ENCODE measurements at places on chromosomes 1 and 21. TPM values are rescaled to one million over a fixed set of nuclear protein-coding genes. Genes with fewer than 3 reads are reported as not detected.

DNA sequence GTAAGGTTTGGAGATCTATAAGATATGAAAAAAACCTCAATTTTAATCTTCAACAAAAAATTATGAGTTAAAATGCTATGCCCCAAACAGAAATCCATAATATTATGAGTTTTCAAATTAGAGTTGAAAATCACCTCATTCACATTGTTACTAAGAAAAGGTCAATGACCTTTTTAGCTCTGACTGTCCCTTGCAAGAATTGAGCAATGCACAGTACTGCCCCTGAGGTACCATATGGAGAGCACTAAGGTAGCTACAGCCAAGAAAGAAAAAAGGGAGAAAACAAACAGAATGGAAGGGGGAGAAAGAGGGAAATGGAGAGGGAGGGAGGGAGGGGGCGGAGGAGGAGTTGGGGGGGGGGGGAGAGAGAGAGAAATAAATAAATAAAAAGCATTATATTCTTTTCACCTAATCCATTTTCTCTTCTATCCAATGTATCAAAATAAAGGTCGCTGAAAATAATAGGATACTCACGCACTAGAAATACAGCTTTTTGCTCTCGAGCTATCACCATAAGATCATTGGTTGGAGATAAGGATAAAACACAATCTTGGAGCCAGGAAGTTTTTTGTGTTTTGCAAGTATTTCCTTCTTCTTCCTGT is 58.8 kb downstream of the RAB3GAP2 start:
- no peak for DNase-seq

The RPF1 gene
- polyA plus RNA-seq, result 77.1 TPM

DNA sequence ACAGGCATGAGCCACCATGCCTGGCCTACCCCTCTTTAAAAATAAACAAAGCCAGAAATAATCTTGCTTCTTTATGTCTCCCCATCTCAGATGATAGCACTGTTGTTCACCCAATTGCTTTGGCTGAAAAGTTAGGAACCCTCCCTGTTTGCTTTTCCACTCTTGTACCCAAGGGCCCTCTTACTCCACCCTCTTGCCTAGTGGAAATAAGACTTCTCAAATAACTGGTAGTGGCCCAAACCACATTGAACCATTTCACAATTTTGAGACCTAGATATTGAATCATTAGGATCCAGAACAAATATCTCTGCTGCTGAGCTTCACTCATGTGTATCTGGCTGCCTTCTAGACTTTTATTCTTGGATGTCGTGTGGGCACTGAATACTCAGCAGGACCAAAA is 37.7 kb downstream of the RNF220 start:
- no peak for DNase-seq

DNA sequence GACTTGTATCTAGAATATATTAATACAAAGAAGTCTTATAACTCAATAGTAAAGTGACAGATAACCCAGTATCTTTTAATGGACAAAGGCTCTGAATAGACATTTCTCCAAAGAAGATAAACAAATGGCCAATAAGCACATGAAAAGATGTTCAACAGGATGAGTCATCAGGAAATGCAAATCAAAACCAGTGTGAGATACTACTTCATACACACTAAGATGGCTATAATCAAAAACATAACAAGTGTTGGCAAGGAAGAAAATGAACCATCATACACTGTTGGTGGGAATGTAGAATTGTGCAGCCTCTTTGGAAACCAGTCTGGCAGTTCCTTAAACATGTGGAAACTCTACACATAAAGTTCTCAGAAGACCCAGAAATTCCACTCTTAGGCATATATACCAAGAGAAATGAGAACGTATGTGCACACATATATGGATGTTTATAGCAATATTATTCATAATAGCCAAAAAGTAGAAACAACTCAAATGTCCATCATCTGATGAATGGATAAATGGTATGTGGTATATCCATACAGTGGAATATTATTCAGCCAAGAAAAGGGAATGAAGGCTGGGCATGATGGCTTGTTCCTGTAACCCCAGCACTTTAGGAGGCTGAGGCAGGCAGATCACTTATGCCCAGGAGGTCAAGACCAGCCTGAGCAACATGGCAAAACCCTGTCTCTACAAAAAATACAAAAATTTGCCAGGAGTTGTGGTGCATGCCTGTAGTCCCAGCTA is 9.9 kb upstream of the MPL start:
- DNase-seq, result no peak

- DNase-seq, result no peak
Measured at GRCh38 chr21:16773206-16773605, 739.6 kb upstream of the CXADR start.

- no peak for DNase-seq
Measured at GRCh38 chr1:53981220-53981619, 35.1 kb downstream of the LRRC42 start.

GRCh38 chr1:246437961-246438360 is 69.1 kb downstream of the SMYD3 start:
- no peak for DNase-seq

The AQP10 gene
- polyA plus RNA-seq, result not detected

GRCh38 chr1:22287946-22288520 is 145.1 kb upstream of the WNT4 start:
- no peak for DNase-seq

DNA sequence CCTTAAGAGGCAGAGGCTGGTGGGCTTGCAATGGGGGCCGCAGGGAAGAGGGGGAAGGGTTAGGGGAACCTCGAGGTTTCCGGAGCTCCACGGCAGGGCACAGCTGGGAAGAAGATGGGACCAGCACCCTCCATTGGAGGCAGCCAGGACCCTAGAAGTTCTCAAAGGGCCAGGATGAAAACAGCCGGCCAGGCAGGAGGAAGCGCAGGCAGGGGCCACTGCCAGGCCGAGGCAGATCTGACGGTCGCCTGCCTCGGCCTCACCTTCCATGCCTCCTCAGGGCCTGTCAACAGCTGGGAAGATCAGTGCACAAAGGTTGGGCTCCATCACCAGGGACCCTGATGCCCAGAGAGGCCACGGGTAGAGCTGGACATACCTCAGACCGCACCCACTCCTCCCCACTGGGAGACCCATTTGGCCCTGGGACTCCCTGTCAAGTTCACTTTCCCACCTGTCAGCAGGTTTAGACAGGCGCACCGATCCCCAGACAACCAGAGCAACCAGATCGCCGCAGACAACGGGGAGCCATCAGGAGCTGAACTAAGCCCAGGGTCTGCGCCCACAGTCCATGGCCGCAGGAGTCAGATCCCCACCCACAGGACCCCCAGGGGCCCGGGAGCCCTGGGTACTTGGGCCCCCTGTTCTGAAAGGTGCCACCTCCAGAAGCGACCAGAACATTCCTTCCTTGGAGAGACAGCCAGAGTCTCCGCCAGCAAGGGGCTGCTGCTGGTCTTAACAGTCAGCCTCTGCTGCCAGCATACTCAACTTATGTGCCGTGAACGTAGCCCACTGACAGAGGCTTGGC is 2.2 kb downstream of the SLC19A1 start:
- DNase-seq, result peak; percentile 33

DNA sequence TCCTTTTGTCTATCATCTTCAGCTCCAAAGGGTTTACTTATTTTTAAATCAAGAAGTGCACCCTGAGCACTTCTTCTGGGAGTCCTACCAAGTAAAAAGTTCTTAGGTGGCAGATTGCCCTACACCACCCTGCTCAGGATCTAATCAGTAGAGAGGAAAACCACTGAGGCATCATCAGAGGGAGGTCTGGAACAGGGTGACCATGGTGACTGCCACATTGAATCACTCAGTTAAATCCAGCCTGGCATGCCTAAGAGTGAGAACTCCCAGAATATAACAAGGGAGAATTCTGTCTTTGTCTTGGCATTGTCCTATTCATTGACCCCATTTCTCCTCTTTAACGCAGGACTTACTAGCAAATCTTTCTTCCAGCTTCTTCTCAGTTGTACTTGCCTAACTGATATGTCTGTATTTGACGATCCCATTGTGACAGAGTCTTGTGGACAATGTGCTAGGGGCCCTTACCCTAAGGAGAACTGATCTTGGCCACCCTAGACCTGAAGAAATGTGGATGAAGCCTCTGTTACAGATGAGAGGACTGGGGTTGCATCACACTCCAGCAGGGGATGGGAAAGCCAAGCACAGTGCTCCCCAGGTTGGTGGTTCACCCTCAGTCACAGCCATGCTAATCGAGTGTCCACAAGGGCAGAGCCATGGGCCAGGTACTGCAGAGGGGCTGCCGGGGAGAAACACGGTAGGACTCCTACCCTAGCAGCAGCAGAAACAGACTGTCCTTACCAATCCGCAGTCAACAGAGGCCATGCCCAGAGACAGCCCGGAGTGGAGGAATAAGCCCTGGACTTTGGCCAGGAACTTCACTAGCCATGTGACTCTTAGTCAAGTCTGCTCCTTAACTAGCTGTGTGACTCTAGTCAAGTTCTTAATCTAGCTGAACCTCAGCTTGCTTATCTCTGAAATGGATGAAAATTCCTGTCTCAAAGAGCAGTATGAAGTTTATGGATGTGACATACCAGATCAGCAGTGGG is 15.4 kb downstream of the PKP1 start:
- no peak for DNase-seq

DNA sequence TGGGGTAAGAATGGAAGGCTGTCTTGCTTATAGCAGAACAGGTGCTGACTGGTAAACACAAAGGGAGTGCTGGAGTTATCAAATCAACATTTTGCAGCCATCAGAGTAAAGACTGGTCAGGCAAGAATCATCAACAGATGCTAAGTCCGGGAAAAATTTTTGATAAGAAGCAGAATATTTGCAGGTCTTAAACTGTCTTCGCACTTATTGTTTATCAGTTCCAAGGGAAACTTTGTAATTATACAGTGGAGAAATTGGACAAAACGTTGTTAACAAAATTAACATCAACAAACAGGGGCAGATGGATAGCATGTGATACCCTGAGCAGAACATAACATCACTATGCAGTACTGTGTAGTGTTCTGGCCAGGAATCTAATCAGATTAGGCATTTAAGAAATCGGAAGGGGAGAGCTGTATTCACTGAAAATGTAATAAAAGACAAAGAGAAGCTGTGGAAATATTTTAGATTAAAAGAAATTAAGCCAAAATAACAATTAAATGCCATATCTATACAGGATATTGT is 127.1 kb downstream of the DAB1 start:
- DNase-seq, result no peak

DNA sequence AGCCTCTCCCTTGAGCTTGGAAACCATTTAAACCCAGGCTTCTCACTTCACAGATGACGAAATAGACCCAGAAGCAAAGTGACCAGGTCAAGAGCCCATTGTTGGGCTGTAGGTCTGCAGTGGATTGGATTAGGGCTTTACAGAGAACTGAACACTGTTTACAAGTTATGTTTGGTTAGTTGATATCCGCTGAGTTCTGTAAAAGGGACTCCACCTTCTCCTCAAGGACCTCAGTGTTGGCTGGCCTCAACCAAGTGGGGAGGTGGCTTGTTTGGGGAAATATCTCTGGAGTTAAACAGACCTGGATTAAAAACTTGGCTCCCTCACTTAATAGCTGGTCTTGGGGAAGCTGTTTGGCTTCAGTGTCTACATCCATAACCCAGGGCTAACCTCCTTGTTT is 88.1 kb downstream of the UCK2 start:
- DNase-seq, result no peak

DNA sequence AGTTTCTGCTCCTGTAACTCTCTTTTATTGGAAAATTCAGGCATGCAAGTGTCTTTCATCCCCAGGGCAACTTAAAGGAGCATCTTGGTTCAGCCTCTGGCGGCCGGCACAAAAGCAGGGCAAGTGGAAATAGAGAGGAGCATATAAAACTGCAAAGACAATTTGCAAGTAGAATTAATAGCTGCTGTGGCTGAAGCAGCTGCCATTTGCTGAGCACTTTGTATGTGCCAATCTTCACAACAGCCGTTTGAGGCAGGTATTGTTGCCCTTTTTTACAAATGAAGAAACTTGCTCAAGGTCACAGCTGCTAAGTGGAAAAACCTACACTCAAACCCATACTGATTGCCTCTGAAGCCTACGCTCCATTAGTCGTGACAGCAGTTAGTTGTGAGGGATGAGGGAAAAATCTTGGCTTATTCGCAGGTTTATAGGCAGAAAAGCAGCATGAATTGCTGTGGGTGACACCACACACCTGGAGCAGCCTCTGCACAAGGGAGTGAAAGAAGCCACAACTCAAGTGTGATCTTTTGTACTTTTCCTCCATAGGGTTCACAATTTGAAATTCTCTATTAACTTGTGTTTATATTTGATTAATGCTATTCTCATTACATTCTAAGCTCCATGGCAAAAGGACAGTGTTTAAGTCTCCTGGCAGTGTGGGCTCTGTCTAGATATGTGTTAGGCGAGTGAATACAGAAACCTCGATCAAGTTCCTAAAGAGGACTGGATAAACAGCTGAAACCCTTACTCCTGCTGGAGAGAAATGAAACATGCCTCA is 99.0 kb upstream of the BEND5 start:
- DNase-seq, result no peak

GRCh38 chr1:119675349-119676345 is 27.6 kb upstream of the ZNF697 start:
- peak; percentile 38 for DNase-seq

DNA sequence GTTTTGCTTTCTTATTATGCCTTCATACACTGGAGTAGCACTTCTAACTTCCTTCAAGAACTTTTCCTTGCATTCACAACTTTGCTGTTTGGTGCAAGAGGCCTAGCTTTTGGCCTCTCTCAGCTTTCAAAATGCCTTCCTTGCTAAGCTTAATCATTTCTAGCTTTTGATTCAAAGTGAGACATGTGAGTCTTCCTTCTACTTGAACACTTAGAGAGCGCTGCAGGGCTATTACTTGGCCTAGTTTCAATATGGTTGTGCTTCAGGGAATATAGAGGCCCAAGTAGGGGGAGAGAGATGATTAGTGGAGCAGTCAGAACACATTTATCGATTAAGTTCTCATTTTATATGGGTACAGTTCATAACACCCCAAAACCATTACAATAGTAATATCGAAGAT is 12.4 kb downstream of the ANGEL2 start:
- no peak for DNase-seq

- no peak for DNase-seq
Measured at GRCh38 chr1:99943223-99943794, 26.5 kb upstream of the SLC35A3 start.

DNA sequence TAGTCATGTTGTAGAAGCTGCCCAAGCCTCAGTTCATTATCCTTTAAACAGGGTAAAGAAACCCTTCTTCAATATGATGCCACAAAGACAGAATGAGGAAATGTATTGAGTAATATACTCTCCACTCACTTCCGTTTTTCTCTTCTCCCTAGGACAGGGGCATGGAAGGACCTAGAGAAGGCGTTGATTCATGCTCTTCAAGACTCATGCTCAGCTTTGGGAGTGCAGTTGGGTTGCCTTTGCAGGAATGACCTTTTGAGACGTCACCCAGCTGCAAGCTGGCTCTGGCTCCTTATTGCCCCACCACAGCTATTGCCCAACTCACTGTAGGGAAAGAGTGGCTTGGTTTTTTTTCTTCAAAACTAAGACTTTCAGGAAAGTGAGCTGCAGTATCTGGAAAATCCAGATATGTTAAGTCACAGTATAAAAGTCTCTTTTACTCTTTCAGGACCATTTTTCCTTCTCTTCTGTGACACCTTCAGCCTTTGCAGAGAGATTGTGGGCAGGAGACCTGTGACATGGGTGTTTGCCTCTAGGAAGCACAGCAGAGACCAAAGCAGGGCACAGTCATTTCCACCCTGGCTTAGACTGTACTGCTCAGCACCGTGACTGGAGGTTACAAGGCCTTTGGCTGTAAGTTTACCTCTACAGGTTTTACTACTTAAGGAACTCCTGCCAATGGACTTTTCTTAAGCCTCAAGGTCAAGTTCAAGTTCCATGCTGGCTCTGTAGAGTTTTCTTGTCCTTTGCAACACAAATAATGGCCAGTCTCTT is 39.5 kb downstream of the XCL2 start:
- no peak for DNase-seq

- no peak for DNase-seq
Measured at GRCh38 chr1:70025846-70026245, 179.5 kb downstream of the LRRC40 start.

Measured in CD4-positive, alpha-beta memory T cell (primary cell).